ENCODE measurements at places on chromosomes 16 and 17. TPM values are rescaled to one million over a fixed set of nuclear protein-coding genes. Genes with fewer than 3 reads are reported as not detected.

- no peak for DNase-seq
Measured at GRCh38 chr16:68575082-68575481, 36.0 kb downstream of the ZFP90 start.

- no peak for DNase-seq
Measured at GRCh38 chr16:81816793-81817210, 37.7 kb downstream of the PLCG2 start.

DNA sequence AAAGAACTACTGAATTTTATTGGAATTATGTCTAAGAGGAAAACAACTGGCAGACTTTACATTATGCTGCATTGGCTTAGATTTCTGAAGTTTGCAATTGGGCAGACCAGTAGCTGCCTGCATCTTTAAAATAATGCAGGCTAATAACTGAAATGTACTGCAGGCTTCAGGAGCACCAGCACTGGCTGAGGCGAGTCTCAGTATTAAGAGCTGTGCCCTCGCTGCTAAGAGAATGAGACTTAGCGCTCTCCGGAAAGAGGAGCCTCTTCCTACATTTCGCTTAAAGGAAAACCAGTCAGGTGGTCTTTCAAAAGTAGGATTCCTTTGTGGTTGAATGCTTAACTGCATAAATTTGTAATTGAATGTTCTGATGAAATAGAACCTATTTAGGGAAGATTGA is 885 bp downstream of the CNTNAP4 start:
- DNase-seq: no peak

- no peak for DNase-seq
Measured at GRCh38 chr17:31568121-31568520, 176.6 kb downstream of the RAB11FIP4 start.

GRCh38 chr16:84559311-84559932 is 55.0 kb upstream of the MEAK7 start:
- DNase-seq: no peak

GRCh38 chr16:49834531-49835151 is 21.3 kb downstream of the ZNF423 start:
- DNase-seq: peak; percentile 41

DNA sequence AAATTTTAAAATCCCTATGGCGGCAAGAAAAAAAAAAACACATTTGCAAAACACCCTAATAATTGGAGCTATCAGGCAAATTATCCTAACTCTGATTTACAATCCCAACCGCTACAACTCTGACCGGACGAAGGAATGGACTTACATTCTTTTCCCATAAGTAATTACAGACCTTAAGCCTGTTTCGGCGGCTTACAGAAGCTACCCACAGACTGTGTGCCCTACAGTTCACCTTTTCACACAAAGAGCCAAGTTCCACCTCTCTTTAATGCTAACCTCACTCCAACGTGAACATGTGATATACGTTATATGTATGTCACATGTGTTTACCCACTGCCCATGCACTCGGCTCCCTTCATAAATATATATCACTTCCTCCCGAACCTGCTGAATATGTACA is 8.7 kb upstream of the MEAK7 start:
- peak; percentile 96 for DNase-seq

DNA sequence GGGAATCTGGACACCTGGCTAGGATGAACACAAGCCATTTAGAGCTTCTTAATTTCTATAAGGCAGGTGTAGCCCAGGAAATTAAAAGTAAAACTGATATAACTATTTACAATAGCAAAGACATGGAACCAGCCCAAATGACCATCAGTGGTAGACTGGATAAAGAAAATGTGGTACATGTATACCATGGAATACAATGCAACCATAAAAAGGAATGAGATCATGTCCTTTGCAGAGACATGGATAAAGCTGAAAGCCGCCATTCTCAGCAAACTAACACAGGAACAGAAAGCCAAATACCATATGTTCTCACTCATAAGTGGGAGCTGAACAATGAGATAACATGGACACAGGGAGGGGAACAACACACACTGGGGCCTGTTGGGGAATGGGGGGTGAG is 19.4 kb downstream of the FAHD1 start:
- no peak for DNase-seq

DNA sequence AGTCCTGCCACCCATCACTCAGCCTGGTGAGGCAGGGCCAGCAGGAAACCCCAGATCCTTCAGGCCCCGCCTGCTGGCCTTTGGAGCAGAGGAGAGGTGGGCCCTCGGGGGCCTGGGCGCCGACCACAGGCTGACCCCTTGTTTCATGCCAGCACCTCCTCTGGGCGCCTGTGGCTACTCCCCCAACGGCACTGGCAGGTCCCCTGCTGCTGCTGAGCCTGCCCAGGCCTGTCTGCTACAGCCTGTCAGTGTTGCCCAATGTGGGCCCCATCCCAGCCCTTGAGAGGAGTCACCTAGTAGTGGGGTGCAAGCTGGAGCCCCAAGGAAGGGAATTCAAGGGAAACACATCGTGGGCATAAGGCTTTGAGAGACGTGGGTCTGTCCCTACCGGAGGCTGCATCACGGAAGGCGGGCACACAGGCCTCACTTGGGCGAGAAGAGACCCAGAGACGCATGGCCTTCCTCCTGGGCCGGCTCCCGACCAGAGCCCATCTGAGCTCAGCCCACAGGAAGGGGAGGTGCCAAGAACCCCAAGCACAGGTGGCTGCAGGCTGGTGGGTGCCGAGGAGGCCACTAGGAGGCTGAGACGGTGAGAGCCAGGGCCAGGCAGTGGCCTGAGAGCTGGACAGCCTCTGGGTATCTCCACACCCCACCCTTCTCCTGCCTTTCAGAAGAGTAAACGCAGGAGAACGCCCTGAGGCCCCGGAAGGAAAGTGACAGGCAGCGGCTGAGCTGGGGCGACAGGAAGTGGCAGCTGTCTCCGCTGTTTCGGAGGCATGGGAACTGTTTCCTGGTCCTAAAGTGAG is 8.0 kb upstream of the FASN start:
- peak; percentile 48 for DNase-seq

The OSGIN1 gene
- 5.5 TPM for polyA plus RNA-seq
